ENCODE measurements at places on chromosomes 2 and 18.

DNA sequence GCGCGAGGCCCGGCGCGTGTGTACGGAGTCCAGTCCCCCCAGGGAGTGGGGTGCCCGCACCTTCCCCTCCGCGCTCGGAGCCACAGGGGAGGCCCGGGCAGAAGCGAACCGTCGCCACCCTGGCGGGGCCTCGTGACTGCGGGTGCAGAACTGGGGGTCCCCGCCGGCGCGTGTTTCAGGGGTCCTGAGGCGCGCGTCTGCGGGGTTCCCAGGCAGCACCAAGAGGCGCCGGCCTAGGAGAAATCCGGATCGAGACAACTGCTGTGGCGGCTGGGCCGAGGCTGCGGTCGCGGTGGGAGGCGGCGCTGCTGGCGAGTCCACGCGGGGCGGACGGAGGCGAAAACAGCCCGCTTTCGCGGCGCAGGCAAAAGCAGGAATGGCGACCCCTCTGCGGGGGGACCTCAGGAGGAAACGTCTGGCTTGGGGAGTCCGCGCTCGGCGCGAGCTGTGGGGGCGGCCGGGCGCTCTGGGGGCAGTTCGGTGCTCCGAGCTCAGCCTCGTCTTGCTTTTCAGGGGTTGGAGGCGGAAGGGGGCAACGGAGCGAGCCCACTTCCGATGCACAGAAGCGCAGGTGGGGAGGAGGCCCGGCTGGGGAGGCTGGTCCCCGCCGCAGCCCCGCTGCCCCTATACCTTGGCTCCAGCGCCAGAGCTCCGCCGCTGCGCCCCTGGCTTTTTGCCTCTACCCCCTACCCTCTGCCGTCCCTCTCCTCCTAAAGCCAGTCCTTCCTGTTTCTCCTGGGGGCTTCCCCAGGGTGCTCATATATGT lies 81.5 kb upstream of the LDLRAD4 start:
- peak; percentile 14 for DNase-seq

DNA sequence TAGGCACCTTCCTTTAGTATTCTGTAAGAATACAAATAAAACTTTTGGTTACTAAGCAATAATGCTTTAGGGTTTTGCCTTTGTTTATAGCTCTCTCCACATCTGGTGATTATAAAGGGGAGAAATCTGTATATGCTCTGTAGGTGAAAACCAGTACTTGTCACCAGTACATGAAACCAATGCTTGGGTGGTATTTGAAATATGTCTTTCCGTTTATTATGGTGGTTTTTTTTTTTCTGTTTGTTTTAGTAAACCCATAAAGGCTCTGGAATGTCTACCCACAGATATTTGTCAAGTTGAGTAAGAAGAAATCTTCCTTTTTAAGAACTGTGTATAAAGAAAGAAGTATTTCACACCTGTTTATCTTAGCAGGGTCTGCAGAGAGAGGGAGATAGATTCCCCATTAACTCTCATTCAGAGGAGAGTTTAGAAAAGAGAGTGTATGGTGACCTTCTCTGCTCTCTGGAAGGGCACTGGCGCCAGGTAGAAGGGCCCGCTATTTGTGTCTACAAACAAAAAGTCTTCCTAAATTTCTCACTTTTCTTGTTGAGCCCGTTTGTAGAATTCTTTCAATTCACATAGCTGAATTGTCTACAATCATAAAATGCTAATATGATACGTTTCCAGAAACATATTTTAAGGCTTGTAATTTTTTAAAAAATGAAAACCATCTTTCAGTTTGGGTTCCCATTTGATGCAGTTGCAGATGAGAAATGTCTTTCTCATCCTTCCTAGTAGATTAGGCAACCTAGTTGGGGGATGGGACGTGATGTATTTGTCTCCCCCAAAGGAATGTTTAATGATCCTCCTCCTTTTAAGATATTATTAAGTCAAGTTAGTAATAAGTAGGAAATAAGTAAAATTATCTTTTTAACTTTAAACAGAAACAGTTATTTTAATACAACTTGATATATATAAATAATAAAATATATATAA lies 33.9 kb downstream of the MAP3K20 start:
- DNase-seq, result no peak

DNA sequence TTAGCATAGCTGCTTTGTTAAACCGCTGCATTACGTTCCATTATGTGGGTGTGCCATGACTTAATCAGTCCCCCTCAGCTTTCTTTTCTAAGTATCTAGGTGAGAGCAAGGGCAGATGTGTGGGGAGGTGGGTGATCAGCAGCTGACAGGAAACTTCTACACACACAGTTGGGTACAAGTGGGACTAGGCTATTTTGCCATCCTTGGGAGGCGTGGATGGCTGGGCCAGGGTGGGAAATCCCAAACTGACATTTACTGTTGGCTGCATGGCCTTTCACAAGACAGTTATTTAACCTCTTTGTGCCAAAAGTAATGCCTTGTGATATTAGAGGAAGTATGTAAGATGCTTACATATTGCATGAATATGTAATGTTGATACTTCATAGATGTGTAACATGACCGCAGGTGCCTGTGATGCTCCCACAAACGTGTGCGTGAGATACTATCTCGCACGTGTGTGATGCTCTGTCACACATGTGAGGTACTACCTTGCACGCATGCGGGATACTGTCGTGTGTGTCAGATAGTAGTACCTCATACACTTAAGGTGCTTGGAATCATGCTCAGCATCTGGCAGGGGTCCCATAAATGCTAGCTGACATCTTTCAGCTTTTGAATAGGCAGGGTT lies 314.5 kb downstream of the PRKCE start:
- no peak for DNase-seq

- no peak for DNase-seq
Measured at GRCh38 chr2:46114996-46115395, 182.2 kb upstream of the EPAS1 start.

- no peak for DNase-seq
Measured at GRCh38 chr2:27255187-27255586, 7.7 kb downstream of the SLC30A3 start.

GRCh38 chr18:47815486-47816270 lies 114.8 kb downstream of the SMAD2 start:
- DNase-seq, result no peak

DNA sequence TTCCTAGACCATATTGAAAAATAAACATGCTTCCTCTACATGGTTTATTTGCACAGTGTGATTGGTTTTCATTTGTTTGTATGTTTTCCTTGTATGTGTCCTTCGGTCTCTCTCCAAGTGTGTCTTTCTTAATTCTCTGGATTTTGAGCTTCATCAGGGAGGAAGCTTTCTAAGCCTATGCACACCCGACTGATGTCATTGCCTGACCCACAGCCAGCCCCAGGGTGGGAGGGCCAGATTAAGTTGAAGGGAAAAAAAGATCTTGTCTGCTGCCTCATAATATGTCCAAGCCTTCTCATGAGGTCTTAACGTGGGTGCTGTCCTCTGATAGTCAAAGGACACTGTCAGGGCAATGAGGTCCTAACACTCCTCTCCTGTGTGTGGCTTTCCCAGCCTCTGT lies 115.2 kb downstream of the MARCHF4 start:
- no peak for DNase-seq

GRCh38 chr2:53445383-53446070 lies 322.1 kb upstream of the CHAC2 start:
- no peak for DNase-seq

DNA sequence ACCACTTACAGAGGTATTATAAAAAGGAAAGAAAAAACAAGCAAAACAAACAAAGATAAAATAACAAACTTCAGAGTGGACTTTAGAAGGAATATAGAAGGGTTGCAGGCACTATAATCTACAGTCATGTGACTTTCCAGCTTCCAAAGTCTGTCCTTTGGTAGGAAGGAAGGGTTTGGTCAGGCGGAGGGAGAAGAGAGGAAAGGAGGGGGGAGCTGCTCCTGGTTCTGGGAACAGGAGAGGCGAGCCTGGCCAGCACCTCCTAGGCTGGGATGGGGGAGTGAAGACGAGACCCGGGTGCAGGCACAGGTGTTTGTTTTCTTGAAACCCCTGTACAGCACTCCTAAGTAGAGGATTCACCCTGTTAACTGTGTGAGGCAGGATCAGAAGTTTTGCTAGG lies 53.8 kb upstream of the GATA6 start:
- no peak for DNase-seq

DNA sequence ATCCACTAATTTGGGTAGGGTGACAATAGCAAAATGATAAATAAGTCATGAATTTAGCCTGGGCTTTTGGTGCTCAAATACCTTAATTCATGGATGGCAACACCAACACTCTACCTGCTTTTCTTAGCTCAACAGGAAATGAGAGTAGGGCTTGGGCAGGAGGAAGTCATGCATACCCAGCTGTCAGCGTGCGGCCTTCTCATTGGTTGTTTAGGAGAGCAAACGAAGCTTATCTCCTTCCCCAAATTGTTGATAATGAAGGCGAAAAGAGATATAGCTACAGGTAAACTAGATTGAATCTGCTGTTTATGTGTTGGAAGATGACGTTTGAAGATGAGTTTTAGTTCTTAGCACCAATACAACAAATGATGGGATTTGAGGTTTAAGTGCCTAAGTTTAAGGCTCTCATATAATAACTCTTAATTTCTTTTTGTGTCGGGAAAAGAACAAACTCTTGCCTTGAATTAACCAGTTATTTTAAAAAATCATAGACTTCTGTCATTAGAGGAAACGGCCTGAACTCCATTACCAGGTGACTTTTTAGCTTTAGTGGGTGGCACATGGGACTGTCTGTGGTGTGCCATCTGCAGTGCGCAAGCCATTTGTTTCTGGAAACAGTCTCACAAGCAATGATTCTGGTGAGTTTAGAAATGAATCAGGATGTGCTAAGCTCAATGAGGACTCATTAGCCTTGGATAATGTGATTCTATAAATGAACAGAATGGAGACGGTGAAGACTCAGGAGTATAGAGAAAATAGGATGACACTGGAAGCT lies 19.8 kb downstream of the MAP4K4 start:
- peak; percentile 22 for DNase-seq

DNA sequence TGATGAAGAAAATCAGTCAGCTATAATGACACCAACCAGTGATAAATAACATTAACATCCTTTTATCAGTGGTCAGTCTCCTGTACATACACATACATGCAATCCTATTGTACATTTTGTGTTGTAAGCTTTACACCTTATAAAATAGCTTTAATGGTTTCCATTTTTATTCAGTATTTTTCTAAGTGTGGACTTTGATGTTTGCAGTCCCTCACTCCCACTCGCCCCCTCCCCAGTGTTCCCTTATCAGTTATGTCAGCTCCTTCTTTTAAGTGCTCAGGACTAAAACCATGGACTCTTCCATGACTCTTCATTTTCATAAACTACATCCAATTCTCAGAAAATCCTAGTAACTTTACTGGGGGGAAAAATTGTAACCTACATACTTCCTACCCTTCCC lies 713.0 kb downstream of the LRRTM4 start:
- no peak for DNase-seq

GRCh38 chr2:237874585-237875161 lies 15.2 kb downstream of the RAMP1 start:
- no peak for DNase-seq

DNA sequence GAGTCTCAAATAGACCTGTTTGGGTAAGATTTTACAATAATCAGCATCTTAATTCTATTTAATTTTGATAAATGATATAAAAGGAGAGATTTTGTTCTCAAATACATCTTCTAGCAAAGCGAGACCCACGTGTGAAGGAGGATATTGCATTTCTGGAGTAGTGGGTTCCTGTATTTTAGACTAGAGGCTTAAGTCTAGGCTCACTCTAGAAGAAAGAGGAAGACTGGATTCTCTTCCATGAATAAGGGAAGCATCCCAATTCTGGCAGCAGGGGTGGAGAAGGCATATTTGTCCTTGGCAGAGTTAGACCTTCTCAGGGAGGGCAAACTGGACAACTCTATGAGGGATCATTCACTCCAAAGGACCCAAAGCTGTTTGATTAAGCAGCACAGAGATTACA lies 11.3 kb upstream of the FAM228A start:
- DNase-seq, result no peak

DNA sequence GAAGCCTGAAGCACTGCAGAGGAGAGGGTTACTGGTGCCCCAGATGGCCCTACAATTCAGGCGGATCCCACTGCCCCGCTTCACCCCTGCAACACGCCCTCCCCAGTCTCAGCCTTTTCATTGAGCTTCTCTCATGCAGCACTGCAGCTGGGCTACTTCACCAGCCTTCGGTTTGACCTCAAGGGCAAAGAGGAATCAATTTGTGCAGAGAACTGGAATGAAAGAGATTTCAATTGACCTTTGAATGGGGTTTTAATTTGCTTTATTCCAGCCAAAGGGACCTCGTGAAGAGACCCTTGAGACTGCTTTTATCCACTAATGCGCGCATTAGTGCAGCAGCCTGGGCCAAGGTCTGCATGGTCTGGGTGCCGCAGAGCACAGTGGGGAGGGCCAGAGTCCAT lies 8.8 kb upstream of the POMC start:
- no peak for DNase-seq

DNA sequence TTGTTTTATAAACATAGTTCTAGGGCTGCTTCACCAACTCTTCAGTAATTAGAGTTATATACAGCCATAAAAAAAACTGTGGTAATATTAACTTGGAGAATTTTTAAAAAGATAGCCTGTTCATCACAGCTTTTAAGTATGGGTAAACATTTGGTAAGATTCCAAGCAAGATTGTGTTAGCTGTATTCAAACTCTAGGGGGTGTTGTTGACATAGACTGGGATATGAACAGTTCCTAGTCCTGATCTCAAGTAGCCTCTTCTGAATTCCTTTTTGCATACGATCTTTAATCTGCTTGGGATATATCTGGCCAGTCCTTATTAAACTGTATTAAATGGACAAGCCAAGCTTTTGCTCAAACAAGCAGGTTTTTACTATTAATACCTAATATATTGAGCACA lies 13.4 kb downstream of the NOP58 start:
- no peak for DNase-seq

- no peak for DNase-seq
Measured at GRCh38 chr18:41058351-41059125, 896.5 kb upstream of the PIK3C3 start.

DNA sequence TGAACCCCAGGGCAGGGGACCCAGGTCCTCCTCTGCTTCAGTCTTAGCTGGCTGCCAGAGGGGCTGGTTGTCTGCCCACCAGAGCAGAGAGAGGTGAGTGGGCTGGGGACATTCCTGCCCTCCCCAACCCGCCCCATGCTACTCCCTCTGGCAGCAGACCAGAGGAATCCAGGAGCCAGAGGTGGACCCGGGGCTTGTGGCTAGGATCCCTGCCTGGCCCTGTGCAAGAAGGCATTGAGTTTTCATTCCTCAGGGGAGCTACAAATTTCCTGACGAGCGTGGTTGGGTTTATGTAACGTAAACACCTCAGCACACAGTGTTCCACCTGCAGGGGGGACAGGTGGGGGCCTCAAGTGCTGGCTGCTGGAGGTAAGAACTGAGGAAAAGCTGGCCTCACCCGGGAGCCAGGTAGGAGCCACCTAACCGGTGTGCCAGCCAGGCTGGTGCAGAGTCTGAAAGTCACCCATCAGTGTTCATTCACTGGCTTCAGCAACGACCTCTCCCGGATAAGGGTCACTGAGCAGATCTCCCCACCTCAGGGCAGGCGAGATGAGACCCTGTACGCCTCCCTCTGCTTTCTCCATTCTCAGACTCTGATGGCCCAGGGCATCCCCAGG lies 246.8 kb downstream of the DYSF start:
- no peak for DNase-seq

- no peak for DNase-seq
Measured at GRCh38 chr2:143175438-143175837, 46.2 kb downstream of the ARHGAP15 start.
